GM12878 (cell line): ENCODE measurements at places on chromosomes 7 and 10. TPM values are rescaled to one million over a fixed set of nuclear protein-coding genes. Genes with fewer than 3 reads are reported as not detected.
A peak's percentile ranks its signal among the peaks of the same experiment; 100 is the strongest.

DNA sequence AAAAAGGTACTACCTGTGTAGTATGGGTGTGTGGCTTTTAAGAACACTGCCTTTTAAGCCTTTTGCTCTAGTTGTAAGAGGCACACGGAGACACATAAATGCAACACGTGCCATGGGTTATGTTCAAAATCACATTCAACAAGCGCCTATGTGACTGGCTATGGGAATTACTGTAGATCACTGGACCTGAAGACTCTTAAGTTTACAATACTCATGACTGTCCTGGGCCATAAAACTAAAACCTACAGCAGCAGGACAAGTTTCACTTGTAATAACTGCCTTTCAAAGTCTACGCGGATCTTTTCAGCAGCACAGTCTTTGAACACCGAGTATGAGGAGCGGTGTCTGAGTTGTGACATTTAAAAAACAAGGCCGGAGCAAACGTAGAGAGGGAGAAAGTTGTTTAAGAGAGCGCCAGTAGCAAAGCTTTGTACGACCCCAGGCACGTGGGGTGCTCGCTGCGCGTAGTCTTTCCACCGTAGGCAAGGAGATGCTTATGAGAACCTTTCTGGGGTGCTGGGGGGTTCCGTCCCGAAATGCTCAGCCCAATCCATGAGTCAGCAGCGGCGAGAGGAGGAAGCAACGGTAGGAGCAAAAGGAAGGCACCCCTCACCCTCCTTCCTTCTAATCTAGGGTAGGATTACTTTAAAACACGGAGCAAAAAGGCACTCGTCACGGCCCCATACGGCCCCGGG, 662 bp downstream of the DNAJC2 start:
- no peaks in the 10 kb centered on the region for H3K27me3 ChIP-seq
- no peaks in the 10 kb centered on the region for H3K36me3 ChIP-seq
- H3K27ac ChIP-seq: peak overlapping the region; percentile 87
- H3K4me1 ChIP-seq: peaks cover 7% of the 10 kb centered on the region
- peak overlapping the region; percentile 83 for H3K4me3 ChIP-seq

DNA sequence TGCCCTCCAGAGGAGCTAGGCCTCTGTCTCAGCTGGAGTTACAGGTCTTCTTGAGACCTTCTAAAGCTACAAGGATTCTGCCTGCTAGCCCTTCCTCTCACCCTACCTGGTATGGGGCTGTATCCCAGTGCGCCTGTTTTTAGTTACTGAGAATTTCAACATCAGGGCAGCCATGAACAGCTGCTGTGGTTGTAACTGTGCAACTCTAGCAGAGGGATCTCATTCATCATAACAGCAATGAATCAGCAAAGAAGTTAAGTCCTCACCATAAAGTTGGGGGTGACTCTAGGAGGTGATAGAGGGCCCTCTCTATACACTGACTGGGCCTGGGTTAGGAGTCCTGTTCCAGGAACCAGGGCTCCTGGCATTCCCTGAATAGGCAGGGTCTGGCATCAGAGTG, 14.0 kb upstream of the CDH23 start:
- no peaks in the 10 kb centered on the region for H3K27me3 ChIP-seq
- H3K4me1 ChIP-seq: peaks cover 12% of the 10 kb centered on the region
- H3K36me3 ChIP-seq: no peaks in the 10 kb centered on the region
- H3K4me3 ChIP-seq: no peak overlapping the region
- DNase-seq: no peak
- H3K27ac ChIP-seq: no peak overlapping the region

Gene ZNF804B
- 0.03 TPM in 1 of 2 replicates, not detected in the other for total RNA-seq

Gene MICALL2
- 0.72 and 1.7 TPM in 2 replicates for total RNA-seq

Gene ASZ1
- total RNA-seq: 0.11 TPM in 1 of 2 replicates, not detected in the other

GRCh38 chr10:117086546-117086945, 51.5 kb downstream of the VAX1 start:
- no peaks in the 10 kb centered on the region for H3K4me1 ChIP-seq
- DNase-seq: no peak
- no peaks in the 10 kb centered on the region for H3K27me3 ChIP-seq

Gene ZNF735
- not detected in 2 replicates for total RNA-seq

Gene ZNF467
- total RNA-seq: not detected in 2 replicates

DNA sequence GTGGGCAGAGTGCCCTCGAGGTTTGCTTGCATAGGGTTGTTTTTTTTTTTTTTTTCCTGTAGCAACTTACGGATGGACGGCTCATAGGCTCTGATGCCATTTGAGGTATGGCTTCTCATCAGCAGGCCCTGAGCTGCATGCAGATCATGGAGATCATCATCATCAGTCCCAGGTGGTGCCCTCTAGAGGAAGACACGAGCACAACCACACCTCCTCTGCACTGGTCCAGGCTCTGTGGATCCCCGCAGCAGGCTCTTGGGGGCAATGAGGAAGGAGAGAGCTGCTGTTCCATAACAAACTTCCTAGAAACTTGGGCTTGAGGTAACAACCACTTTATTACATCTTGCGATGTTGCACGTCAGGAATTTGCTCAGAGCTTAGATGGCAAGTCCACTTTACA, 132.7 kb upstream of the CXCL12 start:
- H3K27me3 ChIP-seq: no peaks in the 10 kb centered on the region
- no peaks in the 10 kb centered on the region for H3K36me3 ChIP-seq
- H3K4me1 ChIP-seq: no peaks in the 10 kb centered on the region
- no peak for DNase-seq
- H3K27ac ChIP-seq: no peak overlapping the region

Gene PRKCQ
- 0.93 and 0.97 TPM in 2 replicates for total RNA-seq

- DNase-seq: no peak
- no peaks in the 10 kb centered on the region; the same call in 1 of the 2 replicates for H3K27me3 ChIP-seq
- H3K27ac ChIP-seq: no peak overlapping the region
- H3K4me3 ChIP-seq: no peak overlapping the region
- H3K36me3 ChIP-seq: no peaks in the 10 kb centered on the region
These were observed 16.2 kb downstream of the SLC16A12 start for GRCh38 chr10:89518876-89519842.

DNA sequence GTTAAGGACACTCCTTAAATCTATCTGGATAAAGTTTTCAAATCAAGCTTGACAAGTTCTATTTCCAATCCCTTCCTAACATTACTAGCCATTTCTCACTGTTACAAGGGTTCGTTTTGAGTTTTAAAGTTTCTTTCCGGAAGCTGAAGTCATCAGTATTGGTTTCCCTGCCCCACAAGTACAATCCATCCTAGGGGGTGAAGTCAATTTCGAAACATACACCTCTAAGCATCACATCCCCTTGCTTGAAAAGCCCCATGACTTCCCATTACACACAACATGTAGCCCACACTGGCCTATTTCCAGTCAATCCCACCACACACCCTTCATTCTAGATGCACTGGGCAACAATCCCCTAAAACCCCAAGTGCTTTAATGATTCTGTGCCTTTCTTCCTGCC, 13.0 kb downstream of the DPY19L1 start:
- H3K27me3 ChIP-seq: no peaks in the 10 kb centered on the region
- no peak overlapping the region for H3K4me3 ChIP-seq
- no peaks in the 10 kb centered on the region for H3K4me1 ChIP-seq
- no peak overlapping the region for H3K27ac ChIP-seq
- no peak for DNase-seq
- no peaks in the 10 kb centered on the region for H3K36me3 ChIP-seq

- H3K36me3 ChIP-seq: no peaks in the 10 kb centered on the region; the same call in none of the 2 replicates
- H3K4me1 ChIP-seq: peaks cover 52% of the 10 kb centered on the region
- no peak overlapping the region for H3K4me3 ChIP-seq
- peak overlapping the region; percentile 34; the same call in 1 of the 2 replicates for H3K27ac ChIP-seq
These were observed 108.0 kb downstream of the GRK5 start for GRCh38 chr10:119315128-119316001.

DNA sequence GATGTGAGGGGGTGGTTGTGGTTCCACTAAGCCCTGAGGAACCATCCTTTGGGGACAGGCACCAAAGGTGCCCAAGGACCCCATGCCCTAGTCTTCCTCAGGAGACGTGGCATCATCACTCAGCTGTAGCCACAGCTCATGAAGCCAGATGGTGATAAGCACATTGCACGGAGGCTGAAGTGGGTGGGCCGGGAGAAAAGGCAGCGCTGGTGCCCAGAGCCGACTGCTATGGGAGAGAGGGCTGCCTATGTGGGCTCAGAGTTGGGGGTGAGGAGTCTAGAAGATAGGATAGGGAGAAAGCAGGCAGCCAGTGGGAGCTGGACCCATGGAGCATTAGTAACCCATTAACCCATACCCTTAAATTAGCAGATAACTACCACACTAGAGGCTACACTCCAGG, 325.3 kb downstream of the RPS24 start:
- DNase-seq: no peak
- no peaks in the 10 kb centered on the region for H3K27me3 ChIP-seq
- H3K27ac ChIP-seq: no peak overlapping the region
- no peaks in the 10 kb centered on the region for H3K4me1 ChIP-seq

DNA sequence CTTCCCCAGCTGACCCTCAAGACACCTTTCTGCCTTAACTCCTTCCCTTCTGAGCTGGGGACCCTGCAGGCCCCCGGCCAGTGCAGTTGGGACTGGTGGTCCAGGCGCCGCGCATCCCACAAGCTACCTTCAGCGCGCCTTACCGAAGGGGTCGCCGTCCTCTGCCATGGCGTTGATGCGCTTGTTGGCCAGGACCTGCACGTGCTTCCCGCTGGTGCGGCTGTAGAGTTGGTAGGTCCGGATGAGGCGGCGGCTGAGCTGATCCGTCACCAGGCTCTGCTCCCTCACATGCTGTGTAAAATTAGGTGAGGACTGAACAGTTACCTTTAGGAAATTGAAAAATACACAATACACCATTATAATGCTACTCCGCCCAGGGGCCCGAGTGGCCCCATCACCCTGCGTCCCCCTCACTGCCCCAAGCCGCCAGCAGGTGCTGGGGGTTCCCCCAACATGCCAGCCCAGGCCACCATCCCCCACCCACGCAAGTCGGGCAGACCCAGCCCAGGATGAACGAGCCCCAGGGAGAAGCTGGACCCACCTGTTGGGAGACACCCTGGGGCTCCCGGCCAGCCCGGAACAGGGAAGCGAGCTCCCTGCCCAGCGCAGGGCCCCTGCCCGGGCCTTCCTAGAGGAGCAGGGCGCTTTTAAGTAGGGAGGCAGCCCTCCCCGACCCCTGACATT, 1.2 kb downstream of the FGF8 start:
- no peak overlapping the region for H3K27ac ChIP-seq
- peaks cover 13% of the 10 kb centered on the region for H3K27me3 ChIP-seq
- no peak overlapping the region for H3K4me3 ChIP-seq
- no peak for DNase-seq
- no peaks in the 10 kb centered on the region for H3K36me3 ChIP-seq

GRCh38 chr7:125253452-125254190, 324.0 kb upstream of the POT1 start:
- no peak for DNase-seq
- H3K4me1 ChIP-seq: no peaks in the 10 kb centered on the region
- no peak overlapping the region for H3K27ac ChIP-seq

GRCh38 chr10:22615819-22616499, 98.4 kb downstream of the PIP4K2A start:
- H3K27ac ChIP-seq: peak overlapping the region; percentile 73
- DNase-seq: peak; percentile 35
- peak overlapping the region; percentile 54; the same call in 1 of the 2 replicates for H3K4me3 ChIP-seq
- no peaks in the 10 kb centered on the region for H3K27me3 ChIP-seq

Gene KNDC1
- total RNA-seq: 0.05 TPM in 1 of 2 replicates, not detected in the other
